ENCODE measurements at places on chromosomes 11 and 22.
A peak's percentile ranks its signal among the peaks of the same experiment; 100 is the strongest.

DNA sequence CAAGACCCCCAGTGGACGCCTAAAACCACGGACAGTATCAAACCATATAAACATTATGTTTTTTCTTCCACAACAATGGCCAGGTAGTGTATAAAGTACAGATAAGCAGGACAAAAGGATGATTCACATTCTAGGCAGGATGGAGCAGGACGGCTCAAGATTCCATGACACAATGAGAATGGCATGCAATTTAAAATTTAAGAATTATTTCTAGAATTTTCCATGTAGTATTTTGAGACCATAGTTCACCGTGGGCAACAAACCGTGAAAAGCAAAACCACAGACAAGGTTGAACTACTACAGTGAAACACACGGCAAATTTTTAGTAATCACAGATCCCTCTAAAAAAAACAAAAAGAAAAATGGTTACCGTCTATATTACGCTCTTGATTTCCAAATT is 7.5 kb downstream of the NARS2 start:
- DNase-seq, result no peak

DNA sequence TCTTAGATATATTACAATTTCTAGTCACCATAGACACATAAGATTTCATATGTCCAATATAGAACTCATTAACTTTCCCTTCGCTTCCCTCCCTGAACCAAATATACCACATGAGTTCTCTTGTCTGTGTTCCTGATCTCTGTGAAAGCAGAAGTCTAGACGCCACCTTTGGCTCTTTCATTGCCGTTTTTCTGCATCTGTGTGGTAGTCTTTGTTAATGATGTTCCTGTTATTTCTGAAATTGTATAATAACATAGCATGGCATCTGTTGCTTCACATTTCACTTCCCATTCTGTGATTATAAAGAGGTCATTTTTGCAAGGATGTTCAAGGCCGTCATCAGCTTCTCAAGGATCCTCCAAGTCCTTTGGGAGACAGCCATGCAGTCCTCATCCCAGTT is 58.5 kb downstream of the NCAM1 start:
- no peak for DNase-seq

- DNase-seq, result peak; percentile 28
Measured at GRCh38 chr11:113113801-113114704, 152.8 kb downstream of the NCAM1 start.

GRCh38 chr11:95705485-95706124 is 84.0 kb downstream of the FAM76B start:
- DNase-seq, result peak; percentile 82

- DNase-seq, result no peak
Measured at GRCh38 chr11:17897495-17897894, 115.4 kb downstream of the SERGEF start.
